Hematopoietic multipotent progenitor cell treated with erythropoietin and hydrocortisone succinate and interleukin-3 and kit ligand, for 17 days (in vitro differentiated cells): ENCODE measurements at places on chromosomes 11 and 22.

- DNase-seq = no peak
Measured at GRCh38 chr11:19772480-19772879, 59.8 kb downstream of the NAV2 start.

GRCh38 chr22:36819112-36819511 lies 2.3 kb upstream of the PVALB start:
- no peak for DNase-seq

- DNase-seq = no peak
Measured at GRCh38 chr11:72745511-72745910, 6.7 kb downstream of the ARAP1 start.

DNA sequence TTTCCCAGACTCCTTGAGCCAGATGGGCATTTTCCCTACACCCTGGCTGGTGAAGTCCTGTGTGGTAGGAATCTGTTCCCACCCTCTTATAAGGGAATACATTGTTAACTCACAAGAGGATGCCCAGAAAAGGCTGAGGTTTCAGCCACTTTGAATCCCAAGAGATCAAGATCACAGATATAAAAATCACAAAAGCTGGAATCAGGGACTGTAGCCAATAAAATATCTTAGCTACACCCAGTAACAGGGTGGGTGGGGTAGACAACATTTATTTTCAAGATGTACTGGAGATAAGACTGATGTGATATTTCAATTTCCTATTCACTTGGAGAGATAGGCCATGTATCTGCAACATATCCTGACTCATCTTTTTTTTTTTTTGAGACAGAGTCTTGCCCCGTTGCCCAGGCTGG lies 50.3 kb downstream of the COPB1 start:
- DNase-seq = no peak

DNA sequence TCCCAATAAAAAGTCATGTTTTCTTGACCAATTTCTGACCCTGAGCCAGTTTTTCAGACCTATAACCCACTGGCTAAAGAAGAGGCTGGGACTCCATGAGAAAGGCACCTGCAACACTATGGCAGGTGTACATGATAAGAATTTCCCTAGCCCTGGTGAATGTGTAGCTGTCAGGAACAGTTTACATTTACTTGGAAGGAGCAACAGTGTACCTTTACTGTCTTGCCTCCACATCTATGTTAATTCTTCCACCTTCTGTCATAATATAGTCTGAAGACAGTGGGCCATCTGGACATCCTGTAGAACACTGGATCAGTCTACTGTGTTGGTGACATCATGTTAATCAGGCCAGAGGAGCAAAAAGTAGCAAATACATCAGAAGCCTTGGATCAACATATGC lies 72.1 kb upstream of the CD82 start:
- no peak for DNase-seq

DNA sequence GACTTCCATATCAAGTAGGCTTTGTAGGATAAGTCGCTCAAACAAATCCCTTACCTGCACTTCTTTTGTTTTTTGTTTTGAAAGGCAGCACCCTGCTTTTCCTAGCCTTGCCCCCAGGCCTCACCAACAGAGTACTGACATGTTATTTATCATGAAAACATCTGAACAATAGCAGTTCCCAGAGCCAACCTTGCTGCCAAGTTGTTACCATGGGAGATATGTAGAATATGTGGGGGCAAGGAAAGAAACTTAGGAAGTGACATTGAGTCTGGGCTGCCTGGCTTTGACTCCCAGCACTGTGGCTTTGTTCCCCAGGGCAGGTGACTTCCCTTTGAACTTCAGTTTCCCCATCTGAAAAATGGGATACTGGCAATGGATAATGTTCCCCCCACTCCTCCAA lies 53.4 kb upstream of the CRYBB3 start:
- no peak for DNase-seq

- no peak for DNase-seq
Measured at GRCh38 chr11:6040874-6041273, 10.3 kb upstream of the OR56A1 start.

- DNase-seq = no peak
Measured at GRCh38 chr11:4084406-4085125, 10.0 kb upstream of the RRM1 start.

GRCh38 chr11:19980388-19980787 lies 179.9 kb downstream of the DBX1 start:
- no peak for DNase-seq

DNA sequence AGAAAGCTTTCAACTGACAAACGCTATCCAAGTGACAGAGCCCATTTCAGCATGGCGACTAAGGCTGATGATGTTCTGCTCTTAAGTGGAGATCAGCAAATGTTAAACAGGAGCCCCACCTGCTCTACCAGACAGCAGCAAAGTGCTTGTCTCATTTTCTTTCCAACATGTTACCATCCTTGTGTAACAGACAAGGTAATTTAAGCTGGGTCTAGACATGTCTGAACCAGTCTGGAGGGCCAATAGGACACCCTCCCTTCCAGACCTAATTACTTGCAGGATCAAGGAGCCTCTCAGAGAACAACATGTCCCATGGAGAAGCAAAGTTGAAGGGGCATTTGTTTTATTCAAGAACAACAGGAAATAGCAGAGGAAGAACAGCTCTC lies 3.9 kb upstream of the LMO2 start:
- DNase-seq = no peak

DNA sequence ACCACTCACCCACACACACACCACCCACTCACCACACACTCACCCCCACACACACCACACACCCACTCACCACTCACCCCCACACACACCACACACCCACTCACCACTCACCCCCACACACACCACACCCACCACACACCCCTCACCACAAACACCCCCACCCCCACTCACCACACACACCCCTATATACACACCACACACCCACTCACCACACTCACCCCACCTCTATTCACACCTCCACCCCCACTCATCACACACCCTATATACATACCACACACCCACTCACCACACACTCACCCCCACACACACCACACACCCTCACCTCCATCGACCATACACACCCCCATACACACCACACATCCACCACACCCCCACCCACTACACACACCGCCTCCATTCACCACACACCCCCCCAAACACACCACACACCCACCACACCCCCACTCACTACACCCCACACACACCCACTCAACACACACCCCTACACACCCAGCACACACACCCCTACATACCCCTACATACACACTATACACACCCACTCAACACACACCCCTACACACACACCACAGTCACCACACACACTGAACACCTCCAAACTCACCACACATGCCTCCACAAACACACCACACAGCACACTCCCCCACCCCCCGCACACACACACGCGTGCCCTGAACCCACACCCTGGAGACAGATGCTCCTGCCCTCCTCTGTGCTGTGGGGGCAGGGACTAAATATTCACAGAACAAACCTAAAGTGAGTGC lies 19.0 kb upstream of the TTLL12 start:
- DNase-seq = no peak

DNA sequence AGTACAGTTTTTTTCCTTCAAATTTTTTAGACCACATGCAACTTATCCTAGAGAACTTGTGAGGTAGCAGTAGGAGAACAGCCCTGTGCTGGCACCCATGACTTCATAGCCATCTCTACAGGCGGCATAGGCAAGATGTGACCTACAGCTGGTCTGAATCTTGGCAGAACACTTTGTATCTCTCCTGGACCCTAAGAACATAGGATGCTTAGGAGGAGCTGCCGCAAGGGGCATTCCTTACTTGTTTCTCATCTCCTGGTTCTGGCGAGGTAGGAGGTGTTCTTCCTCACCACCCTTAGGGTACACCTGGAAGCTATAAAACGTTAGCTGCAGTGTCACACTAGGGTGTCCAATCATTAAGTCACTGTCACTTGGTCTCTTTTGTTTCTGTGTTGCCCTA lies 16.4 kb downstream of the CWC15 start:
- no peak for DNase-seq

DNA sequence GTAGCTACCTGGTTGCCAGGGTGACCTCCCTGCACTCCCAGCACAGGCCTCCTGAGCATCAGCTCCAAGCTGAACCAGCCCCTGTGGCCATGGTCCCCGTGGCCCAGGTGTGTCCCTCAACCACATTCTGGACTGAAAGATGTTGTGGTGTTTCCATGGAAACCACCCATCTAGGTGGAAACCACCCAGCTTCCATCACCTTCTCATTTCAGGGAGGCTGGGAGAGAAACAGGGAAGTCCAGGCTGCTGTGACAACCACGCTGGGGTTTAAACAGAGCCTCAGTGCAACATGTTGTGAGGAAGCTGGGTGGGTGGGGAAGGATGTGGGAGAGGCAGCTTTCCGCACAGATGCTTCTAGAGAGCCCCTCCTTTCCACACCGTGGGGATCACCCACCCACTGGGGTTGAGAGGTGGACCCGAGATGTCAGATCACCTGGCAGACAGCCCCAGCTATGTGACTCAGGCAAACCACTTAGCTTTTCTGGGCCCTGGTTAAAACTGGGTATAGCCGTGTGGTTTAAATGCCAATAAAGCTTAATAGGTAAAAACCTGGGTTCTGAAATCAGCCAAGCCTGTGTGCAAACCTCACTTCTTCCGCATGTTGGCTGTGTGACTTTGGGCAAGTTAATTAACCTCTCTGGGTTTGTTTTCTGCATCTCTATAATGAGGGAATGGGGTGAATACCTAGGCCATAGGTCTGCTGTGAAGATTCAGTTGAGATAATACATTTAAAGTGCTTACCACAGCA lies 46.4 kb downstream of the CD82 start:
- DNase-seq = peak; percentile 56

DNA sequence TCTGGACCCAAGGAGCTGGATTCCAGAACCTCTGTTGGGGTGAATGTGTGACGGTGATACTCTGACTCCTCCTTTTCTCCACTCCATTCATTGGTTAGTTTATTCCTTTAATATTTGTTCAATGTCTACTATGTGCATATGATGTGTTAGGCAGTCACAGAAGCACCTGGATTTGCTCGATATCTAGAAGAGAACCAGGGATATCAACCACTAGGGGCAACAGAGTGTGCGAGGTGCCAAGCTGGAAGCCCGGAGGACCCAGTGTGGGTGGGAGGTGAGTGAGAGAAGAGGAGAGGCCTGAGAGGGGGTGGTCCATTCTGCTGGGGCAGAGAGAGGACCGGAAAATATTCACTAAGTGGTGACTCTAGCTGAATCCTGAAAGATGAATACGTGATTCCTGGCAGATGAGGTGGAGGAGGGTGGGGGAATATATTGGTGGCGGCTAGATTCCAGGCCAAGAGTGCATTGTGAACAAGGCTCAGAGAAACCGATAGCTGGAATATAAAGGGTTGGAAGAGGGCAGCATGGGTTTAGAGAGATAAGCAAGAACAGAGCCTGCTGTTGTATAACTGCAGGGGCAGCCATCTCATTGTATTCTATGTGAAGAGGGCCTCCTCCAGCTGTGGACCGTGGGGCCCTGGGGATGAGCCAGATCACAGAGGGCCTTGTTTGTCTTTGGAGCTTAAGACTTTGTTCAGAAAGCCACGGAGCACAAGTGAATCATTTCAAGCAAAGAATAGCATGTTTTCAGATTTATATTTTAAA lies 6.9 kb upstream of the TIMP3 start:
- no peak for DNase-seq

GRCh38 chr11:2515401-2516275 lies 70.8 kb downstream of the KCNQ1 start:
- no peak for DNase-seq

DNA sequence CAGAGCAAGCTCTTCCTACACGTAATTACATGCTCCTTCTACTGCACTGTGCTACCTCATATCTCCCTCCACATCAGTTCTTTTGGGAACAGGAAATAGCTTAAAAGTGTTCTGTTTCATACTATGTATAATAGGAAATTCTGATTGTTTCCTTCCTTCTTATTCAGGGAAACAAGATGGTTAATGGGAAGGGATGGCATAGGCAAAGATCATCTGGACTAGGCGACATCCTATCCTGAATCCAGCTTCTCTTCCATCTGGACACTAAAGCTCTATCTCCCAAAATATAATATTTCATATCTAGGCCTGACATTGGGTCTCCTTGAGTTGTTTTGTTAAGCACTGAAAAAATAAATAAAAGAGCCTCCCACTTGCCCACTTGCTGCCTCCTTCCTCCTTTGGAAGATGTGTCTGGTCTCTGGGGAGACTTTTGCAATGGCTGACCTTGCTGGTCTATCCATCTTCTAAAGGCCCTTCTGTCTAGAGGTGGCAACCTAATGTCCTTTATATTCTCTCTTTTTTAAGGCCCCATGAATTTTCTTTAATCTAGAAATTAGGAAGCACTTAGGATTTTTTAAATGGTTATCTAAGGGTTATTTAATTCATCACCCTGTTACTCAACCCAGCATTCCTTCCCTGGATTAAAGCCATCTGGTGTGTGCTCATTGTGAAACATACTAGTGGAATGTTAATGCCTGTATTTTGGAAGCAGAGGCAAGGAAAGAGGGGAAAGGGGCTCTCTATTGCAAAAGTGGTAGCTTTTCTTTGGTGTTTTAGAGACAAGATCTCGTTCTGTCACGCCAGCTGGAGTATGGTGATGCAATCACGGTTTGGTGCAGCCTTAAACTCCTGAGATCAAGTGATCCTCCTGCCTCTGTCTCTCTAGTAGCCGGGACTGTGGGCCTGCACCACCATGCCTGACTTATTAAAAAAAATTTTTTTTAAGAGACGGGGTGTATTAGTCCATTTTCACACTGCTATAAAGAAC lies 20.6 kb downstream of the CLMP start:
- no peak for DNase-seq

- DNase-seq = no peak
Measured at GRCh38 chr22:38051261-38051660, 5.9 kb upstream of the PICK1 start.

GRCh38 chr22:30866811-30867271 lies 101.7 kb downstream of the MORC2 start:
- DNase-seq = no peak

DNA sequence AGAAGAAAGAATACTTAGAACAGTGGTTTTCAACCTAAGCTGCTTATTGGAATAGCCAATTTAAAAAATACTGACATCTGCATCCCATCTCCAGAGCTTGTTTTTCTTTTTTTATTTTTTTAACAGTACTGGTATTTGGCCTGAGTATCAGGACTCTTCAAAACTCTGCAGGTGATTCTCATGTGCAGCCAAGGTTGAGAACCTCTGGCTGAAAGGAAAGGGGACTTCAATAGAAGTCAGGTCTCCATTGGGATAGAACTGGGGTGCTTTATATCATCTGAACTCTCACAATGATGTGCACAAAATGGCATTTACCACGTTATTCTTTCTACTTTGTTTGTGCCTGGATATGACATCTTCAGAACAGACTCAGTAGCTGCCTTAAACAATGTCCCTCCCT lies 55.3 kb downstream of the BBOX1 start:
- no peak for DNase-seq

GRCh38 chr22:31651664-31652063 lies 10.4 kb downstream of the PISD start:
- no peak for DNase-seq

DNA sequence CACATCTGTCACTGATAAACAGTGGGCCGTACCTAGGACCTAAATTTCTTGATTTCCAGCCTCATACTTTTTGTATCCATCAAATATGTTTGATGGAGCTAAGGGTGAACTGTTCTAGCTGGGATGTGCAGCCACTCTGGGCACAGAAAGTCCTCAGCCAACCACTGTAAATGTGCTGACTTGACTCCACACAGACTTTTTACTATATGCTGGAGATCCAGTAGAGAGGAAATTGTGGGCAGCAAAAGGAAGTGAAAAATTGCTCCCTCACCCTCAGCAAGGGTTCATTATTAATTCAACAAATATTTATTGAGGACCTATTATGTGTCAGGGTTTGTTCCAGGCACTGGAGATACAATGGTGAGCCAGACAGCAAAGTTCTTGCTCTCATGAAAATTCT lies 54.2 kb upstream of the AMPD3 start:
- no peak for DNase-seq
